Lung (tissue), 17 donors: ENCODE measurements at places on chromosomes 12 and 14.

- DNase-seq, result no peak
Measured at GRCh38 chr12:28242129-28242495, 51.9 kb downstream of the CCDC91 start.

- DNase-seq, result no peak
Measured at GRCh38 chr12:100864366-100864765, 69.8 kb downstream of the ANO4 start.

DNA sequence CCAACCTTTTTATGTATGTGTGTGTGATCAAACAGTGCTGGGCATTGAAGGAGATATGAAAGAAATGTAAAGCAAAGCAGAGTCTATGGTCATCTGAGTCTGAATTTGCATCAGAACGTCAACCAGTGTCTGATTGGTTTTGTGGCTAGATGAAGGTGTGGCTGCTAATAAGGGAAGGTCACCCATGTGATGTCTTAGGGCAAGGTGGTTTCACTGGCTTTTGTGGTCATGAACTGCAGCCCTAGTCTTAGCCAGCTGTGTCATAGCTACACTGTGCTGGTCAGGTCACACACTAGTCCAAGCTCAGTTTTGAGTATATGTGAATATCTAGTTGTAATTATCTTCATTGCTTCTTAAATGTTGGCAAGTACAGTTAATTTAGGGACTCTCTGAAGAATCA lies 105.8 kb downstream of the TGFB3 start:
- no peak for DNase-seq

DNA sequence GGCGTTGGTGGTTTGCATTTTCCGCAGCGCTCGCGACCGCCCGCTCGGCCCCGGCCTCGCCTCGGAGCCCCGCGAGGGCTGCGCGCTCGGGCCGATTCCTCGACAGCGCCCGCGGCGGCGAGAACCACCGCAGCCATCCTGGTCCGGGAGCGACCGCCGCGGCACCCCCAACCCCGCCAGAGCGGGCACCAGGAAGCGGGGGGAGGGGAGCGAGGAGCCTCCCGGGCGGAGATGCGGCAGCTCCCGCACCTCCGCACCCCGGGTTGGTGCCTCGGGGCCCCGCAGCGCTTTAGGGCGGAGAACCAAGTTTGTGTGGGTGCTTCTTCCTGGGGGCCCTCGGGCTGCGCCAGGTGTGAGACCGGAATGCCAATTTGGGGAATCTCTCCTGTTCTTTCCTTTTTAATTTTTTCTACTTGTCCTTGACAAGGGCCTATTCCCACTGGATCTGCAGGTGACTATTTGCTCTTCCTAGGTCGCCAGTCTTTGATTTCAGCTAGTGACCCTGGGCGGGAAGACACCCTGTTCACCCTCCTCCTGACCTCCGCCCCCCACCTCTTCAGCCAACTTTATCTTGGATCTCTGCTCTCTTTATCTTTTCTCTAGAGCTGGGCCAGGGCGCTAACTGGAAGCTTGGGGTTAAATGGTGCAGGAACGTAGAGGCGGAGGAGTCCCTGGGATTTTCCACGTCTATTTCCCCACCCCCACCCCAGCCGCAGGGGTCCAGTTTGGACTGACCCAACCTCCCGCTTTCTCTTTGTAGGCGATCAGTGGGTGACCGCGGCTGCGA lies at the start of gene SOCS2:
Gene SOCS2 (plus strand): TSS at position 751 of the 787 bp plus-strand sequence. CDS start 223 bp downstream, outside the sequence.
- DNase-seq, result peak; percentile 73

- DNase-seq, result no peak
Measured at GRCh38 chr14:90555126-90556011, 158.5 kb downstream of the CALM1 start.

- DNase-seq, result no peak
Measured at GRCh38 chr14:88614218-88614907, 51.5 kb downstream of the ZC3H14 start.

GRCh38 chr12:66548338-66549049 lies 130.4 kb downstream of the GRIP1 start:
- no peak for DNase-seq

DNA sequence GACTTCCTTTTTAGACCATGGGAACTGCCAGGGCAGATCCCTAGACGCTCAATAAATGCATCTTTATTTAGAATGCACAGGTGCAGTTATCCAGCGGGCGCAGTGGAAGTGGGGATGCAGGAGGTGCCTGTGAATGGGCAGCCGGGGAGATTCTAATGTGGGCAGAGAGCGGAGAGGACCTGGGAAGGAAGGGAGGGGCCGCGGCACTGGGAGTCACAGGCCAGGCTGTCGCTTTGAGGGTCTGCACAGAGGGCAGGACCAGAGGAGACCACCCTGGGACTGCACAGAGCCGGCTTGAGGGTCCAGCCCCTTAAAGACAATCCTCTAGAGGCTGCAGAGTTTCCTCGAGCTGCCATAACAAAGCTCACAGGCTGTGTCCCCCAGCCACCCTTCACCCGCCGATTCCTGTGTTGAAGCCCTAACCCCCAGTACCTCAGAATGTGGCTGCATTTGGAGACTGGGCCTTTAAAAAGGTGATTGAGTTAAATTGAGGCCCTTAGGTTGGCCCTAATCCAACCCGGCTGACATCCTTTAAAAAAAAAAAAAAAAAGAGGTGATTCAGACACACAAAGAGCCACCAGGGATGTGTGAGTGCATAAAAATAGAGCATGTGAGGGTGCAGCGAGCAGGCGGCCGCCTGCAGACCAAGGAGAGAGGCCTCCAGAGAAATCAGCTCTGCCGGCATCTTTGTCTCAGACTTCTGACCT lies 44.4 kb upstream of the PPP2R5C start:
- no peak for DNase-seq

DNA sequence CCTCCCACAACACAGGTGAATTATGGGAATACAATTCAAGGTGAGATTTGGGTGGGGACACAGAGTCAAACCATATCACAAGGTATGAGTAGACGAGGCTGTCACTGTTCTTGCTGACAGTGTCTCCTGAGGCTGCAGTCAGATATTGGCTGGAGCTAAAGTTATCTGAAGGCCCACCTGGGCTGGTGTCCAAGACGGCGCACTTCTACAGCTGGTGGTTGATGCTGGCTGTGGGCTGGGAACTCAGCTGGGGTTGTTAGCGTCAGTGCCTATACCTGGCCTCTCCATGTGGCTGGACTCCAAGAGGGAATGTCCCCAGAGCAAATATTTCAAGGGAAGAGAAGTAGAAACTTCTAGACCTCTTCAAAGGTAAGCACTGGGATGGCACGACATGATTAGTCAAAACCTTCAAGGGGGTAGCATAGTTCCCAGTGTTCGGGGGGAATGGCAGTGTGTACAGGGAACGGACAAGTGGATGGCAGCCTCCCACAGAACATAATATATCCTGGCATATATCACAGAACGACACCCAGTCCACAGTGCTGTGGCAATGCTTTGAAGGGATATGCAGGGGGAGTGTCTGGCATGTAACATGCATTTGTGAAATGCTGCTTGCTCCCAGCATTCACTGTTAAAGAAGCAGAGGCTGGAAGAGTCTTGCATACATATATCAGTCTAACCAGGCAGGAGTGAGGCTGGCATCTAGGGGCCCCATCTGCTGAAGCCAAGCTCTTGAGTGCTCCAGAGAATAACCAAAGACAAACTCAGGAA lies 126.7 kb upstream of the RFLNA start:
- DNase-seq, result no peak

DNA sequence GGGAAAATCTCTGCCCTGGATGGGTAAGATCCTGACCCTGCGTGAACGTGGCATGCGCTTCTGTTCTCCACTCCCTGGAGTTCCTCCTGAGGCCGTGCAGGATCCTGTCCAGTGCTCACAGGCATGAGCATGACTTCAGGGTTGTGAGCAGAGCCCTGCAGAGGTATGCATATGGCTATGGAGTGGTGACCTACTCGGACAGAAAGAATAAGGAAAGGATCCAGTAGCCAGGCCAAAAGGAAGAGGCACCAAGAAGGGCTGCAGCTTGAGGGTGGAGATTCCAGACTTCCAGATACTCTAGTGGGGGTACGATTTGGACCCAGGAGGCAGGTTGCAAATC lies 20.8 kb upstream of the CD27 start:
- no peak for DNase-seq

- no peak for DNase-seq
Measured at GRCh38 chr12:3976351-3976938, 103.2 kb upstream of the PARP11 start.

- DNase-seq, result peak; percentile 28
Measured at GRCh38 chr12:127293507-127294310, 973.3 kb upstream of the TMEM132C start.

DNA sequence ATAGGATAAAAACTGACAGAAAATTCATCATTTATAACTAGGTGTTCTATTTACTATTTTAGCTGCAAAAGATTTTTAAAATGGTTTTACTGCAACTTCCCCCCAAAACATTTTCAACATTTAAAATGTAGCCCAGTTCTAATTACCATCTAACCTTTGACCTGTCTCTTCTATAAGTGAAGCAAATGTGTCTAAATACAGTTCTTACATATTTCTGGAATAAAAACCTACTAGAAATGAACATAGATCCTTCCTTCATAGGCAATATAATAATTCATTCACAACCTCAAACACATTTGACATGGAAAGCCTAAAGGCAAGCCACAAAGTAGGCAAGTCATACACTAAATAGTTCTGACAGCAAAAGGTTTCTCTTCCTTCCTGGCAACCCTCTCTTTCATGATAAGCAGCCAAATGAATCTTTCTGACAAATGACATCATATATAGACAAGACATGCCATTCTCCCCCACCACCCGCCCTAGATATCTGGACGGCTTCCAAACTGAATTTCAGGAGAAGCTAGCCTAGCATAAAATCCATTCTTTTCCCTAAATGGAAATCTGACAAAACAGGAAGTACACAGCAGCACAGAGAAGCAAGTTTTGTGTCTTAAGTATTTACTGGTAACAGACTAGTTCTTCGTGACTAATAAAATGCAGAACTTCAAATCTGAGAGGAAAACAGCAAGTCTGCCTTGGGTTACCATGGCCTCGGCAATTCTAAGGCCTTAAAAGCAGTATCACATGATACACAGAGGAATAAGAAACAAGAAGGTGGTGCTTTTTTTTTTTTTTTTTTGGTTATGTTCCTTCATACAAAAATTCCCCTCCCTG lies 17.2 kb upstream of the ARID4A start:
- DNase-seq, result peak; percentile 68
